Progenitor cell of endocrine pancreas (in vitro differentiated cells): ENCODE measurements at places on chromosomes 12 and 14.
A peak's percentile ranks its signal among the peaks of the same experiment; 100 is the strongest.

DNA sequence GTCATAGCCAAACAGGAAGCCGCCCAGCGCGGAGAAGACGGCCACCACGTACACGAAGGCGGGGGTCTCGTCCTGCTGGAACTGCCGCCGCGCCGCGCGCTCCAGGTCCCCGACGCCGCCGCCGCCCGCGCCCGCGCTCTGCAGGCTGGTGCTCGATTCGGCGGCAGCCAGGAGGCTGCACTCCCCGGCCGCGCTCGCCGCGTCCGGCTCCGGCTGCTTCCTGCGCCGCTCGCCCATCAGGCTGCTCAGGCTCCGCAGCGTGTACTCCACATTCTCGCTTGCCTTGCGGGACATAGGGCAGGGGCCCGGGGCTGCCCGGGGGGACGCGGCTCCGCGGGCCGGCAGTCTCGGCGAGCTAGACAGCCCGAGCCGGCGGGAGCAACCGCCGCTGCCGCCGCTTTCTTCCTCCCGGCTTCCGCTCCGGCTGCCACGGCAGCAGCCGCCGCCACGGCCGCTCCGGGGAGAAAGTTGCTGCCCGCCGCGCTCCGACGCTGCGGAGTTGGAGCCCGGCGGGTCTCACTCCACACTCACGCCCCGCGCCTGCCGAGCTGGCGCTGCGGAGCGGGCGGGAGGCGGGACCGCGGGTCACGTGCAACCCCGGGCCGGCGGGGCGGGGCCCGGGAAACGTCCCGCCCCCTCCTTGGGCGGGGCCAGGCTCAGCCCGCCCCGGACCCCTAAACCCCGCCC lies at the start of gene SLC2A13:
Gene SLC2A13 (minus strand): TSS at position 567 of the 687 bp plus-strand sequence. CDS start 273 bp downstream, at position 294.
- DNase-seq, result peak; percentile 51

DNA sequence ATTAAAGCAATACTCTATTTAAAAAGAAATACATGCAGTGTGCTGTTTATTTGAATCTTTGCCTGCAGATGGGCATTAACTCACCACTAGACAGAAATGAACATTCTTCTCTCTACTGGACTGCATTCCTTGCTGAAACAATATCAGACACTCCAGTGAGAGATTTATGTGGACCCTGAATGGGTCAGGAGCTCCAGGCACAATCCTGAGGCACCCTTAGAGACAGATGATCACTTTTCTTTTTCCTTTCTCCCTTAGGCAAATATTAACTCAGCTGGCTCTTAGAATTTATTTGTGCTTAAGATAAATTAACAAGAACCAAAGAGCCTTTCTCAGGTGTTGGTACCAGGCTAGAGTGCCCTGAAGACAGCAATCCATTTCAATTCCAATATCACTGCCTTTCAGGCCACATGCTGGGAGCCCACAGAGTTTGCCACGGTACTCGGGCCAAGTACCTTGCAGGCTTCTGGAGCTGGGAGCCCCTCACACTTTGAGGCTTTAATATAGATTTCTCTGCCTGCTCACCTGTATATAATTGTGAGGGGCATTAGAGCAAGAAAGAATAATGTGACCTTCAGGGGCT lies 173.0 kb downstream of the EMP1 start:
- no peak for DNase-seq

DNA sequence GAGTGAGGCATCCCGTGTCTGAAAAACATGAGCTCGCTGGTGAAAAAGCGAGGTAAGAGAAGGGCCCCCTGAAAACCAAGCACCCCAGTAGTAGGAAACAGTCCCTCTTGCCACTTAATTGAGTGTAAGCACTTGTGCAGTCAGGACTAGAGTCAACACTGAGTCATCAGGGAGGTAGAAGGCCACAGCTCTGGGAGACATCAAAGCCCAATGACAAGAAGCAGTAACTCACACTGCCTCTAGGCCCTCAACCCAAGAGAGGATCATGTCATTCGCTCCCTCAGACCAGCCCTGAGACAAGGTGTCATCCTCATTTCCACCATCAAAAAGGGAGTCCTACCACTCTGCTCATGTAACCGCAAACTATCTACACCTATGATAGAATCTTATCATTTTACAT lies 17.8 kb downstream of the POMT2 start:
- no peak for DNase-seq

DNA sequence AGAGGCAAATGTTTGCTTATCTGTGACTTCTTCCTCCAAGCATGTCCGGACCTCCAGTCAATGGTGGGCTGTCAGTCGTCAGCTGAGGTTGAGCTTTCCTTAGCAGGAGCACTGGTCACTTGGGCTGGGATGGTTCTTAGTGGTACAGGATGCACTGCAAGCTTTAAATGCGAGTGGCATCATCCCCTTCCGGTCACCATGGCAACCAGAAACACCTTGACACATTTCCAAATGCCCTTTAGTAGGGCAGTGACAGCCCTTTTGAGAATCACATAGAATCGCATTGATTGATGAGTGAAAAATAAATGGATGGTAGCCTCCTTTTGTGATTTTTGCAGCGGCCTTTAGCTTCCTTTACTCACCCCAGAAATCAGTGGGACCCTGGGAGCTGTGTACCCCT lies 24.1 kb downstream of the NTF3 start:
- no peak for DNase-seq

DNA sequence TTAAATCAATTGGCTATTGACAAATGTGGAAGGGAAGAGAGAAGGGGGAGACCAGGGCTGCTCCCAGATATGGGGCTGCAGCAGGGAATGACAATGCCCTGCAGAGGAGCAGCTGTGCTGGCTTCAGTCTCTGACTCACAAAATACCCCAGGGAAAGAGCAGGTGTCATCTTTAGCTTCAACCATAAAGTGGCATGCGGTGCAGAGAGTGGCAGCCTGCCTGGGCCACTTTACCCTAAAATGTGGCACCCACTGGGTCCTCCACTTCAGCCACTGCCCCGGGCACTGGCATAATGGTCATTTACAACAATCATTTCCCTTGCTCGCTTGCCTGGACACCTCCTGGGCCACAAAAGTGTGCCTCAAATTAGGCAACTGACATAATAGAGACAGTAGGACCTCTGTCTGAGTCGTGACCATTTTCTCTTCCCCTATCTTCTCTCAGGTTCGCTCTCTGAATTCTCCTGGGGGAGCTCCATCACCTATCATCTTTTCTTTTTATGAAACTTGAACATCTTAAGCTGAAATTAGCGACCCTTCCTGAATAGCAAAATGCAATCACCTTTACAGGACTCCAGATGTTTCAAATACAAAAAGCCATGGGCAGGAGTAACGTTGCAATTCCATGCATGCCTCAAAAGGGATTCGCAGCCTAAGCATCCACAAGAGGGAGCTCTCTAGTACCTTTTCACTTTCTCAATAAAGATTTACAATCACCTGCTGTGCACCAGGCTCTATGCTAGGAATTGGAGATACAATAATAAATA lies 179.9 kb upstream of the ATF7IP start:
- DNase-seq, result peak; percentile 38

DNA sequence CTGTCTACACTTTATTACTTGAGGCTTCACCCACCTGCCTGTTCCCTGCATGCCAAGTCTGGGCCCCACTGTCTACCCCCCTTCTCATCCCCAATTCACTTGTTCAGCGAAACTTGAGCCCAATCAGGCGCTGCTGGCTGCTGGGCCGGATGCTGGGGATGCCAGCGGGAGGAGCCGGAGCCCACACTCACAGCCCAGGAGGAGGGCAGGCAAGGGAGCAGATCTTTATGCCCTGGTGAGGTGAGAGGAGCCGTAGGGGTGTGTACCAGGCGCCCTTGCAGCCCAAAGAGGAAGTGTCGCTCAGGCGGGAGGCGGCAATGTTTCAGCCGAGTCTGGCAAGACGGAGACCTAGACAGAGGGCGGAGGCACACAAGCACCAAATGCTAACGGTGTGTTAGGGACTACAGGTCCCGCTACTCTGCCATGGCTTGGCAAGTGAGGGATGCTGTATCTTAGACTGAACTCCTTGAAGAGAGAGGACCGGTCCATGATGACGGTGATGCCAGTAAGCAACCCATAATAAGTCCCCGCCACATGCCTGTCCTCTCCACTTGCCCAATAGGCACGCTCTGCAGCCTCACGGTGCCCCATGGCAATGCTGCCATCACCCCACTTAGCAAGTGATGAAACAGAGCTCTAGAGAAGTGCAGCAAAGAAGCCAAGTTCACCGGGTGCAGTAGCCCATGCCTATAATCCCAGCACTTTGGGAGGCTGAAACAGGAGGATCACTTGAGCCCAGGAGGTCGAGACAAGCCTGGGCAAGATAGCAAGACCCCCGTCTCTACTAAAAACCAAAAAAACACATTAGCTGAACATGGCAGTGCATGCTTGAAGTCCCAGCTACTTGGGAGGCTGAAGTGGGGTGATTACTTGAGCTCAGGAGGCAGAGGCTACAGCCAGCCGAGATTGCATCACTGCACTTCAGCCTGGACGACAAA lies 41.6 kb downstream of the LRRC74A start:
- DNase-seq, result no peak

GRCh38 chr12:79555028-79555925 lies 135.5 kb downstream of the PAWR start:
- no peak for DNase-seq

GRCh38 chr14:20116748-20117147 lies 6.2 kb downstream of the OR4K17 start:
- DNase-seq, result no peak

GRCh38 chr12:54273981-54274380 lies 5.9 kb downstream of the CBX5 start:
- no peak for DNase-seq

DNA sequence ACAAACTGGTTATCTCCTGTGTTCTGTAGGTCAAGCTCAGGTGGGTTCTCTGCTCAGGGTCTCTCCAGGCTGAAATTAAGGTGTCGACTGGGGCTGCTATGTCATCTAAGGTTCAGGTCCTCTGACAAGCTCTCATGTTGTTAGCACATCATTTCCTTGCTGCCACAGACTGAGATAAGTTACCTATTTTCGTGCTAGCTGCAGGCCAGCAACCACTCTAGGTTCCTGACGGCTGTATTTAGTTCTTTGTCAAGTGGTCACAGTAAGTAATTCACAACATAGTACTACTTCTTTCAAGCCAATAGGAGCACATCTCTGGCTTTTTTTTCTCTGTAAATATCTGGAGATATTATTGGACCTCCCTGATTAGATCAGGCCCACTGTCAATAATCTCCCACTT lies 169.3 kb upstream of the CAND1 start:
- no peak for DNase-seq

DNA sequence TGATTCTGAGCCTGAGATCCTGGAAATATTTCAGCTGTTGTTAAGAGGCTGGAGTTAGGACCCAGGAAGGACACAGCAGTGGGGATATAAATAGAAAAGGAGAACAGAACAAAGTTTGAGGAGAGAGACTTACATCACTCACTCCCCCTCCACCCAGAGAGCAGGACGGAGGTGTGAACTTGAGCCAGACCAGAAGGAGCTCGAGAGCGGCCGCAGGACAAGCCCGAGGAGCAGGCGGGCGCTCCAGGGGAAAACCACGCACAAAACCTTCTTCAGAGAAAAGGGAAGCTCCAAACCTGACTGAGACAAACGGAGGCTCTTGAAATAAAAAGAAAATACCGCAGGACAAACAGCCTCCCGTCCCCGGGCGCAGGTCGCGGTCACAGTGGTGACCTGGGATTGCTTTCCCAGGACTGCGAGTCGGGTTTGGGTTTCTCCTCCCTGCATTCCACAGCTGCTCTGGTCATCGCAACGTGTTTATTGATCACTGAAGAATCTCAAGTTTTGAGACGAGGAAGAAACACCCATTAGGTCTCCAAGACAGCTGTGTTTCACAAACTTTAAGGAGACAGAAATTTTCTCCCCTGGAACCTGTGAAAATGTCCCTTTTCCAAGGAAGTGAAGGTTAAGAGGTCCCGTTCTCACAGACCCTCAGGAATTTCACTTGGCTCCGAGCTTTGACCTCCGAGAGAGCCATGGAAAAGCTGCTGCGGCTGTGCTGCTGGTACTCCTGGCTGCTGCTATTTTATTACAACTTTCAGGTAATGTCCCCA lies at the start of gene ADGRD1:
Gene ADGRD1 (plus strand): TSS at position 137 of the 773 bp plus-strand sequence. CDS start 559 bp downstream, at position 696.
- no peak for DNase-seq

GRCh38 chr14:63212209-63212608 lies 8.0 kb downstream of the RHOJ start:
- no peak for DNase-seq

- no peak for DNase-seq
Measured at GRCh38 chr12:104553421-104553820, 96.7 kb downstream of the CHST11 start.

GRCh38 chr12:89707703-89708564 lies 704 bp downstream of the ATP2B1 start:
- DNase-seq, result peak; percentile 24

- no peak for DNase-seq
Measured at GRCh38 chr12:32292151-32292550, 107.2 kb upstream of the FGD4 start.

GRCh38 chr14:87834594-87834993 lies 158.4 kb downstream of the GALC start:
- DNase-seq, result no peak

GRCh38 chr12:47828976-47829482 lies 9.3 kb upstream of the HDAC7 start:
- DNase-seq, result no peak

DNA sequence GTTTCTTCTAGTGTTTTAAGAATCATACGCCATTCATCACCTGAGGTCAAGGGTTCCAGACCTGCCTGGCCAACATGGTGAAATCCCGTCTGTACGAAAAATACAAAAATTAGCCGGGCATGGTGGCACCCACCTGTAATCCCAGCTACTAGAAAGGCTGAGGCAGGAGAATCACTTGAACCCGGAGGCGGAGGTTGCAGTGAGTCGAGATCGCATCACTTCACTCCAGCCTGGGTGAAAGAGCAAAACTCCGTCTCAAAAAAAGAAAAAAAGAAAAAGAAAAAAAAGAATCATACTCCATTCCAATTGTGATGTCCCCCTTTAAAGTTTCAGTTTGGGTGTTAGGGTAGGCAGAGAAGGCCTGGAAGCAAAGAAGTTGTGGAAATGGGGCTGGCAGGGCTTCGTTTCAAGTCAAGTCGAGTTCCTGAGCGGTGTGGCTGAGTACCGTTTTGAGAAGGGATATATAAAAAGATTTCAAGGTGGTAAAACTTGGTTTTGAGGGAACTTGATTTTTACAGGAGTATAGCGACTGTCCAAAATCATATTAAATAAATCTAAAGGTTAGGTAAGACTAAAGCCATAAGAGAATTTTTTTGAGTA lies 1.5 kb upstream of the TAOK3 start:
- no peak for DNase-seq
